ENCODE measurements at places on chromosomes 3 and 15.

DNA sequence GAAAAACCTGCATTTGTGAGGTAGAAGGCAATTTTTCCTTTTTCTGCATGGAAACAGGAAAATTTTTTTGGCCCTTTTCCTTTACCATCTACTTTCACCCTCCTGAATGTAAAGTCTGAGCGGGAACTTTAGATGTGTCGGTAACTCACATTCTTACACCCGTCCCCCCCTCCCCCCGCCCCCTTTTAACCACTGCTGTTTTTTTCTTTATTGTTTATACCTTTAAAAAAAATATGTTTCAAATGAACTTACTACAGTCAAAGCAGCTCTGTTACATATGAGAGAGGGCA lies 487 bp upstream of the HES1 start:
- no peak for DNase-seq

DNA sequence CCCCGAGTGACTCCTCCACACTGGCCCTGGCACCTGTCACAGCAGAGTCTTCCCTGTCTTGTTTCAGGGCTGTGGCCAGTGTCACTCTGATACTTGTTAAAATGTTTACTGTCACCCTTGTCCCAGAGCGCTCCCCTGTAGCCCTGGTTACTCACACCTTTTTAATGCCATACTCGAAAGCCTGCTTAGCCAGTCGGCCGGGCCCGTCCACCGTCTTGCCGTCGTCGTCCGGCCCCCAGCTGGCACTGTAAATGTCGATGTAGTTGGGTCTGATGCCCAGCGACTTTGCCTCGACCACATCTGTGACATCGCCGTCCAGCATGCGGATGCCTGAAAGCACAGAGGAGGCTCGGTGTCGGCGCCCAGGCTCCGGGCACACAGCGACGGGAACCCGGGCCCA lies 91.3 kb downstream of the PCSK6 start:
- DNase-seq, result no peak

DNA sequence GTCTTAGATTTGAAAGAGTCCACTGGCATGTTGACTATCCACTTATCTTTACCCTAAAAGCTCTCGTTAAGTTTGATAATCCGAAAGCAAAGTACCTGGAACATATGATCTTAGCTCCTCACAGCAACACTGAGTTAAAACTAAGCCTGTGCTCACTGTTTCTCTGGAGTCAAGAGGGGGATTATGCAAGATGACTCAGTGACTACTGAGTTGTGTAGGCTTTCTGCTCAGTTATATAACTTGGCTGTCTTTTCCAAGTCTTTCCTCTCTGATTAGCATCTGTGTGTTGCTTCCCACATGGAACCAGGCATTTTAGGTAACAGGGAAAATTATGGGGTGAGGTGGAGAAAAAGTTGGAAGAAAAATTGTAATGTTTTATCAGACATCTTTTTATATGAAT lies 31.2 kb upstream of the MYO5C start:
- no peak for DNase-seq

- DNase-seq, result no peak
Observed at GRCh38 chr15:31360843-31361763, 34.5 kb downstream of the KLF13 start.

DNA sequence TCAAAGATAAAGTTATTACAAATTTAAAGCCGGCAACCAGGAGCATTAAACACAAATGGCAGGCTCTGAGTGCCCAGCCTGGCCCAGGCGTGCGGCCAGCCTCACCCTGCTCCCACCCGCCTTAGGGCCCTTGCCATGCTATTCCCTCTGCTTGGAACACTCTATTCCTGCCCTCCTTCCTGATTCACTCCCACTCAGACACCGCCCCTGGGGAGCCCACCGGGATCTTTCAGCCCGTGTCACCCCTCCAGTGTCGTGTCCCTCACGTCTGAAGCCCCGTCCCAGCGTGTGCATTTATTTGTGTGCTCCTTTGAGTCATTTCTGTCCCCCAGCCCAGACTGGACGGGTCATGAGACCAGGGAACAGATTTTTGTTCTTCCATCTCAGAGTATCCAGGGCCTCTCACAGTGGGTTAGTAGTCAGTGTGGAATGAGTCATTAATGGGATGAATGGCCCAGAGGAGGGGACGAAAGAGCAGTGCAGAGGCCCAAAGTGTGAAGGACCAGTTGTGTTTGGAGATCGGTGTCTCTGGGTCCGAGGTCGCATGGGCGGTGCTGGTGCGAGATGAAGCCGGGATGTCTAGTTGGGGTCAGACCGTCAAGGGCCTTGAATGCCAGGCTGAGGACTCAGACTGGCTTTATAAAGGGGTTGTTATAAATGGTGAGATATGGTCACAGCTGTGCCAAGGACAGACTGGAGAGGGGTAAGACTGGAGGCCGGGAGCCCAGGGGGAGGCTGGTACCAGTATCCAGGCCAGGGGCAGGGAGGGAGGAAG lies 58.9 kb upstream of the SLC6A6 start:
- no peak for DNase-seq

All from Caki2 (cell line).